NCI-H1417 treated with DMSO at 0.1 percent for 48 hours (cell line): ENCODE measurements at places on chromosomes 1 and 21.

DNA sequence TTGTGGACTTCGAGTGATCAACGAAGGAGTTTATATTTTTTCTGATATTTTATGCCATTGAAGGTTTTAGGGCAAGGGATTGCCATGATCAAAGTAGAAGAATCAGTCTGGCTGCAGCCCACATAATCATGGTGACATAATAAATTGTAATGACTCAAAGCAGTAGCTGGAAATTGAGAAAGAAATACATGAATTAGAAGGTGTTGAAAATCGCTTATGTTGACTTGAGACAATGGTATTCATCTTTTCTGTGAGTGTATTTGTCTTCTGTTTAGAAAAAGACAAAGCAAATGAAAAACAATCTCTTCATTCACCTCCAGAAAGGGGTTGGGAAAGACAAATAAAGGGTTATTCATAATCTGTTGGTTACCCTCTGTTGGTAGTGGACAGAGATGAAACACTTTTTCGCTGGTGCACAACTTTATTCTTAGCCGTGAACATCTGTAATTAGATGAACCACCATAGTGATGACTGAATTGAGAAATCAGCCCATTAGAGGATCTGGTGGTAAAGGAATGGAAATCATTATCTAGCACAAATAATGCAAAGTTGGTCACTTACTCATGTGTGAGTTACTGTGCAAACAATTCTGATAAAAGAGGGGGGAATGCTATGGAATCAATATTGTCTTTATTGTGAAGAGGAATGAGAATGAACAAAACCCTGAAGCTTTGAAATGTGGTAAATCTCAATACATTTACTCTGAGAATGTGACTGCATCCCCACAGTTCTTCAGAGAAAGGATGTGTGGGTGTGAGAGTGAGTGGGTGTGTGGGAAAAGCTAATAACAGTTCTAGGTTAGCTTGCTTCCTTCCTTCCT is 121.8 kb downstream of the NTNG1 start:
- no peak for DNase-seq

DNA sequence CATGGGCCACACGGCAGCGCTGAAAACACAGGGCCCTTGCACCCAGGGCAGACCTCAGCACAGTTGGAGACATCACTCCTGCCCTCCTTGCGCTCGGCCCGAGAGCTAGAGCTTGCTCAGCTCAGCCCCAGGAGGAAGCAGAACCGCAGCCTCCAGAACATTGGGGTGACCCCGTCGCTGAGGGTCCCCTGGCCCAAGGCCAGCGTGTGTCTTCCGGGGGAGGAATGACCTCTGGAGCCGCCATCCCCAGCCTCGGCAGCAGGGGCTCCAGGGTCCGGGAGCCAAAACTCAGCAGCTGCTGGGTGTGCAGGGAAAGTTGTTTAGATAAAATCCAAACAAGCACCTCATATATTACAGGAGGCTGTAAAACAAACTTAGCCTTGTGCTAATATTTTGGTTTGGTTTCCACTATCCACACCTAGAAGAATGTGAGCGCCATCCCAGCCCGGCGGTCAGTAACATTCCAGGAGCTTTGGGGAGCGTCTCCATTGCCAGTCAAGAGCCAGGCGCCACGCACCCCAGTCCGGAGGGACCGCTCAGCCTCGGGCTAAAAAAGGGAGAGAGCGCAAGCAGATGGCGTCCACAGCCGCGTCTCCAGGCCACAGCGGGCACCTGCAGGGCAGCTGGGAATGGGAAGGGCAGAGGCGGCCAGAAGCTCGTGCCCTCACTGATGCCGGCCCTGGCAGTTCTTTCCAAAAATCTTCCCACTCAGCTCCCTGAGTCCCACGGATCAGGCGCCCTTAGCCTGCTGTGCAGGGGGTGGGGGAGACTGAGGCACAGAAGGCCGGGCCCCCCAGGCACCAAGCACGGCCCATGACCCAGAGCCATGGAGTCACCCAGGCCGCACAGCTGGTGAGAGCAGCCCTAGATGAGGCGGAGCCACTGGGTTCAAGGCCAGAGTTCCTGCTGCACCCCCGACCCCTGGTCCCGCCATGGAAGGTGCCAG is 52.0 kb downstream of the SLX9 start:
- no peak for DNase-seq

- DNase-seq, result no peak
These were observed 4.0 kb upstream of the NKAIN1 start for GRCh38 chr1:31243501-31244286.

GRCh38 chr1:233664253-233664652 is 50.3 kb downstream of the KCNK1 start:
- DNase-seq, result no peak

- DNase-seq, result no peak
These were observed at the start of gene ATP6V1G3 for GRCh38 chr1:198540580-198540979. Gene ATP6V1G3 (minus strand): TSS chr1:198540680. CDS start chr1:198540650, 30 bp downstream.

DNA sequence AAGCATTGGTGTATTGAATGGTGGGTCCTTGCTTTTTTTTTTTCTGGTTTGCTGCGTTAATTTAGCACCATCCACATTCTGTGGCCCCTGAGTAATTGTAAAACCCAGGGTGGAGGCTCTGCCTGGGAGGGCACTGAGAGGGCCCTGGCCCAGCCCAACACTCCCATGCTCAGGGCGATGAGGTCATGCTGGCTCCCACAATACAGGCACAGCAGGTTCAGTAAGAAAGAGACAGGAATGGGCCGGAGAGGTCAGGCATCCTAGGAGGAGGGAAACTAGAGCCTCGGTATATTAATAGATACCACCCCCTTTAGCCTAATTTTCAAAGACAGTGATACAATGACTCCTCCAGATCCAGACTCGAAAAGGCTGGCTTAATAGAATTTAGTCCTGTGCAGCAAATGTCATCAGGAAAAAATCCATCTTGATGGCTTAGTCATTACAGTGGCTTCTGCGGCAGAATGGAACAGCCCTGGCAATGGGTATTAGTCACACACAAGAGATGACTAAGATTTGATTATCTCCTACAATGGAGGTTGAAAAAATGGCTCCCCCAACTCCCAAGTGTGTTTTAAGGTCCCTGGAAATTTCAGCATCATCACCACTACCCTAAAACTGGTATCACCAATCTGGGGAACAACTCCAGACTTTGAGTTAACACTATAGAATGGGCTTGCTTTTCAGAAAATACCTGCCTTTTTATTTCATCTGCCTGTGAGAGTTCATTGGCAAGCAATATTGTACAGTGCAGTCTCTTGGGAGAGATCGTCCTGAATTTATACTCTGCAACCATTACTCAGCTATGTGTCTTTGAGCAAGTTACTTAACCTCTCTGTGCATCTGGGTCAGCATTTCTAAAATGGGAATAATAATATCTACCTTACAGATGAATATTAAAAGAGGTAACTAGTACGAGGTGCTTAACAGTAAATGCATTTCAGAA is 43.9 kb upstream of the LYST start:
- no peak for DNase-seq

DNA sequence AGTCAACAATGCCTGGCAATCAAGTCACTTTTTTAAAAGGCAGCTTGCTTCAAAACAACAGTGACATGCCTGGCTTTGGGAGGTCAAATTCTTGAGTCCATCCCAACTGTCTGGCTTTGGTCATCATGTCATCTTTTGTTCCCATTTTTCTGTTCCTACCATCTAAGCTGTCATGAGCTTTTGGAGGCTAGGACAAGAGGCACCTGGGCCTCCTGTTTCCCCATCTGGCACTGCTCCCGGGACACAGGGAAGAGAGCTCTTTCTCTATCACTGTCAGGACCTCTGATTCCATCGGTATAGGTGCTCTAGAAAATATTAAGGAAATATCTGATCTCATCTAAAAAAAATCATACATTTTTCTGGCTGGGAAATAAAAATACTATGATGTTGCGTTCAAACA is 156.3 kb downstream of the CLIC6 start:
- DNase-seq, result no peak

GRCh38 chr1:33918368-33918767 is 54.5 kb downstream of the HMGB4 start:
- DNase-seq, result no peak

- no peak for DNase-seq
These were observed 143.2 kb downstream of the PTPRU start for GRCh38 chr1:29379443-29380073.

- DNase-seq, result no peak
These were observed 452.2 kb downstream of the LTN1 start for GRCh38 chr21:28540514-28540913.

- DNase-seq, result no peak
These were observed 505.2 kb downstream of the PLPP3 start for GRCh38 chr1:56074007-56074651.

DNA sequence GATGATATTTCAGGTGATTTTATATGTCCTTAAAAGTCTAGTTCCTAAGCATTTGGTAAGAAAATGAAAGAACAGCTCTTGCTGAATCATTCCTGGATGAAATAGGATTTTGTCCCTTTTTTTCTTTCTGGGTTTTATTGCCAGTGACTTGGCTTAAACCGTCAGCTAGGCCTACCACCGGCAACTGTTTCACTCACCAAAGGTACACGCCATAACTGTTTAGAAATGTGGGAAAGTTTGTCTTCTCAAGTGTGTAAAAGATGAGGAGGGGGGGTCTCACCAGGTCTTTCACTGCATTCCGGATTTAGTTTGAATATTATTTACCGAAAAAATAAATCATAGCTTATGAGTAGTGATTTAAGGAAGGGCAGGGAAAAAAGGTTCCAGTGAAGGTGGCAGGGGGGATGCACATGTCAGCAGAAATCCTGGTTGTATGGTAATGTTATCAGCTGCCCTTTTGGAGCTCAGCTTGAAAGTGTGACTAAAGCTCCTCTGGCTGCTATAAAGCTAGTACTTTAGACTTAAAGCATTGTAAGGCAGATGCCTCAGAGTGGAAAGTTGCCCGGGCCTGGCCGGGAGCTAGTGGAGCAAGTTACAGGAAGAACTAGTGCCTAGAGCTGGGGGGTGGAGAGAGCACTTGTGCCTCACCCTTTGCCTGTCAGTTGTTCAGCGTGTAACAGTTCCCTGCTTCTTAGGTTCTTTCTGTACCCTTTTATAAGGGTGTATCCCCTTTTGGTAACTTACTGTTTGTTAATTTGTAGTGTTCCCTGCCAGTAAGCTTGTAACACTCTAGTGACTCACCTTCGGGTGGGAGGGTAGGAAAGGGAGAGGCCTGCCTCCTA is 3.1 kb downstream of the ATP1A1 start:
- DNase-seq, result no peak

- DNase-seq, result no peak
These were observed 45.3 kb upstream of the RGS1 start for GRCh38 chr1:192530254-192530653.

- DNase-seq, result no peak
These were observed 11.2 kb downstream of the TAF12 start for GRCh38 chr1:28631713-28632112.

DNA sequence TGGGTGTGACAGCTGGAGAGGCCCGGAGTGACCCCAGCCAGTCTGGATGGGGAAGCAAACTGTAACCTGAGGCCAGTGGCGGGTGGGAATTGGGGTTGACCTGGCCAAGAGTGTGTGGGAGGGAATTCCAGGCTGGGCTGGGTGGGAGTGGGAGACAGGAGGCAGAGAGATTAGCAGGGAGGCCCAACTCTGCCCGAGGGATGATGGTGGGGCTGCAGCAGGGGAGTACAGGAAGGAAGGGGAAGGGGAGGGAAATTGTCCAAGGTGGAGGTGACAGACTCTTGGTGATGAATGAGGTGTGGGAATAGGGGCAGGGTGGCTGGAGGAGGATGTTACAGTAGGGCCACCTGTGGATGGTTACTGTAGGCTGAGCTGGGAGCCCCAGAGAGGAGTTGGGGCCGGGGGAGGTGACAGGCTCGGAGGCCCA is 40.4 kb downstream of the HUNK start:
- no peak for DNase-seq

DNA sequence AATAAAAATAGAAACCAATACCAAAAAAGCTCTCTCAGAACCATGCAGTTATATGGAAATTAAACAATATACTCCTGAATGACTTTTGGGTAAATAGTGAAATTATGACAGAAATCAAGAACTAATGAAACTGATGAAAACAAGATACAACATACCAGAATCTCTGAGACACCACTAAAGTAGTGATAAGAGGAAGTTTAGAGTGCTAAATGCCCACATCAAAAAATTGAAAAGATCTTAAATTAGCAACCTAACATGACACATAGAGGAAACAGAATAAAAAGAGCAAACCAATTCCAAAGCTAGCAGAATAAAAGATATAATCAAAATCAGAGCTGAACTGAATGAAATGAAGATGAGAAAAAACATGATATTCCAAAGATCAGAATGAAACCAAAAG is 430.9 kb downstream of the LTN1 start:
- DNase-seq, result no peak

GRCh38 chr1:229097356-229097755 is 173.6 kb upstream of the RAB4A start:
- no peak for DNase-seq

GRCh38 chr1:45009956-45010854 is 919 bp downstream of the HECTD3 start:
- no peak for DNase-seq

DNA sequence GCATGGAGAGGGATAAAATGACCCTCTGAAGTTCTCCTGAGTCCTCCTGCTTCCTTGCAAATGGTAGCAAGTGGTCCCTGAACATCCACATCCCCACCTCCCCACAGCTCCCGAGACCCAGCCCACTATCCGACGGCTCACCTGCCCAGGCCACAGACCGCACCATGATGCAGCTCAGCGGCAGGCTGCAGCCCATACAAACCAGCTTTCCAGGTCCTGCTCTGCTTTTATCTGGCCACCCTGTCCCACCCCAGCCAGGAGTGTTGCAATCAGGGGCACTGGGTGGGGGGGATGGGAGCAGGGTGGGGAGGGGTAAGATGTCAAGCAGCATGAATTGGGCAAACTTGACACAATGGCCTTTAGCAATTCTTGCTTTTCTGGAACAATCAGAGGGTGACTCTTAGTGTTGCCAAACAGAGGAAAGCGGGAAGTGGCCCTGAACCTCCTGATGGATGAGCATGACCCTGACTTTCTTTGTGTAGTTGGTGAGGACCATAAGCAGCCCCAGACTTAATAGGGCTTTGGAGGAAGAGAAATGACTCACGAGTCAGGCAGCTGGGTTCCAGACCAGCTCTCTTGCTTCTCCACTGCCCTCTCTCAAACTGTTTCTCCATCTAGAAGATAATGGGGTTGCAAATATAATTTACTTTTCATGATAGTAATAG is at the start of gene CHIT1:
Gene CHIT1, minus strand, starts transcription at position 203 of the 665 bp plus-strand sequence. Its CDS starts 37 bp downstream, at position 166.
- DNase-seq, result no peak

DNA sequence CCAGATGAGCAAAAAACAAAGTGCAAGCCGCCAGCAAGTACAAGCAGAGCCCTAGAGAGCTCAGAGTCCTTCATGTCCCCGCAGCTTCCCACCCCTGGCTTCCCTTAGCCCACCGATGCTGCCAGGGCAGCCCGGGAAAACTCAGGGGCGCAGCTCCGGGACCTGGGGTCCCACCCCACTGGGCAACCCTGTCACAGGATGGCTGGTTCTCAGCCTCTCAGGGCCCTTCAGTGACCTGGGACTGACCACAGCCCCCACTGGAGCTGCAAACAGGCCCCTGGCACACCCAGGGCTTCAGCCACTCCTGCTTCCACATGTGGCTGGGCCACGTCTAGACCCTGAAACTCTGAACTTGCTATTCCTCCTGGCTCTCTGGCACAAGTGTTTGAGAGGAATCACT is 49.5 kb downstream of the CHD5 start:
- no peak for DNase-seq

DNA sequence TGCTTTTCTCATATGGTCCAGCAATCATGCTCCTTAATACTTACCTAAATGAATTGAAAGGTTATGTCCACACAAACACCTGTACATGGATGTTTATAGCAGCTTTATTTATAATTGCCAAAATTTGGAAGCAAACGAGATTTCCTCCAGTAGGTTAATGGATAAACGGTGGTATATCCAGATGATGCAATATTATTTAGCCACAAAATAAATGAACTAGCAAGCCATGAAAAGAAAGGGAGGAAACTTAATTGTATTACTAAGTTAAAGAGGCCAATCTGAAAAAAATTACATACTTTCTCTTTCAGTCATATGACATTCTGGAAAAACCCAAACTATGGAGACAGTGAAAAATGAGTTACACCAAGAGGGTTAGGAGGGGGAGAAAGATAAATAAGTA is 76.3 kb upstream of the LRRC7 start:
- no peak for DNase-seq
